ENCODE measurements at places on chromosomes 16 and 17.

DNA sequence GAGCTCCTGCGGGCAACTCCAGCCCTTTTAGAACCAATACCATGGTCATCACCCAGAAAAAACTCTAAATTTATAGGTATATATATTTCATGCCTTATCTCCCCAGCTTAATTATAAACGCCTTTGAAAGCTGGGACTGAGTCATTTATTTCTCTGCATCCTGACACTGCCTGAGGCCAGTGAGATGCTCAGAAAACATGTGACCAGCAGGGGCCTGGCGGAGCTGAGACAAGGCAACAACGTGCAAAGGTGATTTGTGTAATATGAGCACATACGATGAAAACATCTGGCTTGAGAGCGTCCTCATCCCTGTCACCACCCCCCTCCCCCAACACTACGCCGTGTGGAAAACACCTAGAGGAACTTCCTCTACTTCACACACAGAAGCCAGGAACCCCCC is 22.7 kb downstream of the NXN start:
- DNase-seq: no peak

DNA sequence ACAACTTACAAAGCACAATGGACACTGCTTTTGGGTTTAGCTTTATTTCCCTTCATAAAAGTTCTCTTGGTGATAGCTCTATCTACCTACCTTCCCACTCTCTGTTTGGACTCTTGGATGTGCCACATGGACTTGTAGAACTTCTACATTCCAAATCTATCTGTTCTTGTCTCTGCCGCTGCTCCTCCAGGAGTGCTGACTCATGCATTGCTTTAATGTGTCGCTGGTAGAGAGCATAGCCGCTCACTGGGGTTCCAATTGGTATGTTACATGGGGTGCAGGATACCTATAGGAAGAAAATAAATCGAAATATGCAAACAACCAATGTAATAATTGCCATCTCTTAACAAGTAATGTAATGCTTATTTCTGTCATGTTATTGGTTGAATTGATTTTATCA is 92.1 kb downstream of the TTC19 start:
- no peak for DNase-seq

DNA sequence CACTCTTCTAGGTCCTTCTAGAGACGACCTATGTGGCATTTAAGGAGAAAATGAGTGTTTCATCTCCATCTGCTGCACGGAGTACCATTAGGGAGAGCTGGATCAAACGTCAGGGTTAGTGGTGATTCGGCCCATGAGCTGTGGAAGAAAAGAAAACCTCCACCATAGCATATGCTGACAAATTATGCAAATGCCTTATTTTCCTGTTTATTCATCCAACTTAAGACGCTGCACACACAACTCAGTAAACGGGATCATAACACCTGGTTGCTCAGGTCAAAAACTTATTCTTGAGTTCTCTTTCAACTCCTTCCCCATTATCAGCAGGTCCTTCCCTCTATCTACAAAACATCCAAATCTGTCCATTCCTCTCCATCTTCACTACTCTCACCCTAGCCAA is 1.3 kb upstream of the MOSMO start:
- DNase-seq: no peak

- DNase-seq: no peak
These were observed 232.7 kb downstream of the MRTFB start for GRCh38 chr16:14303639-14304394.

GRCh38 chr16:84730406-84731106 is 30.8 kb downstream of the USP10 start:
- DNase-seq: no peak
